ENCODE measurements at places on chromosomes 2 and 18. TPM values are rescaled to one million over a fixed set of nuclear protein-coding genes. Genes with fewer than 3 reads are reported as not detected.

Gene ALPP
- not detected for total RNA-seq

Gene SOWAHC
- 11.2 TPM for total RNA-seq

Gene ASXL2
- 11.0 TPM for total RNA-seq

Gene PELI1
- 14.1 TPM for total RNA-seq

Gene CFAP221
- not detected for total RNA-seq

Gene CD302
- 31.8 TPM for total RNA-seq

Gene FER1L5
- under 0.01 TPM for total RNA-seq

Gene GALM
- 15.5 TPM for total RNA-seq

Gene DSG3
- not detected for total RNA-seq

Gene TSGA10
- total RNA-seq = 0.18 TPM

Gene ARHGAP15
- not detected for total RNA-seq

Gene SFXN5
- 4.2 TPM for total RNA-seq

Gene UPP2
- total RNA-seq = not detected

Gene ST3GAL5
- total RNA-seq = 32.1 TPM

Gene RTP5
- total RNA-seq = not detected

Gene POU3F3
- total RNA-seq = not detected

Gene SERPINB10
- not detected for total RNA-seq
